ENCODE measurements at places on chromosomes 2 and 18.

GRCh38 chr2:59888015-59888414 lies 665.4 kb downstream of the BCL11A start:
- no peak for DNase-seq

DNA sequence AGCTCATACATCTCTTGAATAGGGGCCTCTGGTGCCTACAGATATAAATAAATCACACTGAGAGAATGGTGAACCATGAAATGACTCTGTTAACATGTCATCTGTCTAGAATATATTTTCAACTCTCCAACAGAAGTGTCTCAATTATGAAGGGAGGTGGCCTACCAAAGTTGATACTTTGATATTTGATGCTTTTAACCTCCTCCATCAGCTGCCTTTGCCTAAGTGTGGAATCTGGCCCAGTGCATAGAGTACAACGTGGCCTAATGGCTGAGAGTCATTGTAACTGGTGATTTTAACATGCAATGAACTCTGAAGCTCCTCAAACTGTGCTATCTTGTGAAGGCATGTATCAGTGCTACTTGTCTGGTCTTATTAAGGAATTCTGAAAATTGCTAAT lies 93.4 kb downstream of the MYO3B start:
- DNase-seq, result peak; percentile 39

- DNase-seq, result no peak
Observed at GRCh38 chr2:37782721-37783371, 111.4 kb upstream of the CDC42EP3 start.

DNA sequence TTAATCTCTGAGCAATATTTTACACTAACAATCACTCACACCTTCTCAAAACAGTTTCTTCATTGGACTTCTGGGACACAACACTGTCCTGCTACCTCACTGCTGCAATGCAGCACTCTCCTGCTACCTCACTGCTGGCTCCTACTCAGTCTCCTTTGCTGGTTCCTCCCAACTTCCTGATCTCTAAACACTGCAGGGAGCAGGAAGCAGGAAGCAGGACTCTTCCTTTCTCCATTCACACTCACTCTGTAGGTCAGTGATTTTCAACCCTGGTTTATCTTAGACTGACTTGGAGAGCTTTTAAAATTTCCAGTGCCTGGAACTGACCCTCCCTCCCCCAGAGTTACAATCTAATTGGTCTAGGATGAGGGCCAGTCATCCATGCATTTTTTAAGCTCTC lies 243.4 kb upstream of the RBBP8 start:
- DNase-seq, result no peak

DNA sequence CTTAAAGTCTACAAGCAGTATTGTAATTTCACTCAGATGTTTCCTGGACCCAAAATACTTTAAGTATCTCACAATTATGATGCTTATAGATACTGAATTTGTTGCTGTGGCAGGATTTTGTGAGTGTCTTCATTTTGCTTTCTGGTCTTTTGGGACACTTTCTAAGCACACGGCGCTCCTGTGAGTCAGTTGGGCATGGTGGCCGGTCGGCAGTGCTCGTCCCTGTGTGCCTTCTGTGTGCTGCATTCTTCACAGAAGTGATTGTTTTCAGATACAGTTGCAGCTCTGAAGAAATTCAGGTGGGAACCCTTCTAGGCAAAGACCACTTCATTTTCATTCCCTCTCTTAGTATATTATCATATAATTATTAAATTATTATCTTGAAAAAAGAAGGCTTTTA lies 273.3 kb downstream of the ZNF407 start:
- DNase-seq, result no peak

Data from kidney (tissue), 22 donors.